CD4-positive, alpha-beta T cell treated with Interferon alpha-2 for 1 hour (primary cell): ENCODE measurements at places on chromosomes 2 and 18.

DNA sequence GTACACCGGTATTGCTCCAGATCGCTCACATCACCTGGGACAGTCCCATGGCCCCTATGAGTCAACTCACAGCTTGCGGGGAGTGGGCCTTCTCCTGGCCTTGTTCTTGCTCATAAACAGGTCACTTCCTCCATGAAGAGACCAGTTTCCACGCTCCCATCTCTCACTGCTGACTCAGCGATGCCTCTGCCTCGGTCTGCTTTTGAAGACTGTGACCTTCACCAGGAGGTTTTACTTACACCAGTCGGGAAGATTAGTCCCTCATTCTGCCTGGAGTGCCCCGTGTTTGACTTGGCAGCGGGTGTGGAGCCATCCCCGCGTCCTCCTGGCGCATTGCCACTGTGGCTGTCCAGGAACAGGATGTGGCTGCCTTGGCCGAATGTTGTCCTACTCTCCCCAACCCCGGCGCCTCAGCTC lies 159.8 kb downstream of the RHBDD1 start:
- no peak for DNase-seq

DNA sequence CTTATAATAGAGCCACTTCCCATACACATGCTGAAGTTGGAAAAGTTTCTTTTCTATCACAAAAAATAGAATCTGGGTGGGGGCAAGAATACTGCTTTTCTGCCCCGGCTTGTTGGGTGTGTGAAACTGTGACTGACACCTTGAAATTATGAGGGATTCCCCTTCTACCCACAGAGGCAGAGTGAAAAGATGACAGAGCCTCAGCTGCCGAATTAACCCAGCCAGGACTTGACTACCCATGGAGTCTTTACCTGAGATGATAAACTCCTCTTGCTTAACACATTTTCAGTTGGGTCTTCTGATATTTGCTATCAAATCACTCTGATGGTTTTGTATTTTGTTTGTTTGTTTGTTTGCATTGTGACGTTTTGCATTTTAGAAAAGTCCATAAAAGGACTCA lies 66.0 kb upstream of the PMAIP1 start:
- DNase-seq, result no peak

GRCh38 chr2:147683380-147683779 lies 161.4 kb upstream of the ACVR2A start:
- no peak for DNase-seq

- no peak for DNase-seq
Measured at GRCh38 chr2:16114836-16115235, 174.5 kb downstream of the MYCN start.

GRCh38 chr2:8168876-8169424 lies 512.9 kb upstream of the ID2 start:
- DNase-seq, result no peak

GRCh38 chr18:73446502-73446901 lies 578.7 kb upstream of the NETO1 start:
- DNase-seq, result no peak

DNA sequence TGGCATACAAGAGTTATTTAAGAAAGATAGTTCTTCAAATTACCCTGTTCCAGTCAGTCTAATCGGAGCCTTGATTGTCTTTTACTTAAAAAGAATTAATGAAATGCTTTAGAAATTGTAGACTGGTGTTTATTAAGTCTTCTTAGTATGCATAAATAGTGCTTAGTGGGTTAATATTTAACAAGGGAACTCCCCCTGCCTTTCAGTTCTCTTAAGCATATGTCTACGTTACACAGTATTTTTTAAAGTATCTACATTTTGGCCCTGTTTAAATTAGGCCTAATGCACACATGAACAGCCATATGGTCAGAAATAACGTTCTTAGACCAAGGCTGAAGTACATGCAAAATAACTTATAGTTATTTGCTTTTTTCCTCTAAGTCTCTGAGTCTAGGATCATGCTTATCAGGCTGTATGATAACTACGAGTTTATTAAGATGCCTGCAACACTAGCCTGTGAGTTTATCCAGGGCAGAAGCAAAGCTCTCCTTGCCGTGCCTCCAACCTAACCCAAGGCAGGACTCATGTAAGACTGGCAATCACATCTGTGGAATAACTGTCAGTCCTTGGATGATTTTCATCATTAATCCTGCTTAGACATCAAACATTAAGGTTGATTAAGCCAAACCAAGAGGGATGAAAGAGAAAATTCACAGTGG lies 6.7 kb downstream of the BCL2 start:
- no peak for DNase-seq

DNA sequence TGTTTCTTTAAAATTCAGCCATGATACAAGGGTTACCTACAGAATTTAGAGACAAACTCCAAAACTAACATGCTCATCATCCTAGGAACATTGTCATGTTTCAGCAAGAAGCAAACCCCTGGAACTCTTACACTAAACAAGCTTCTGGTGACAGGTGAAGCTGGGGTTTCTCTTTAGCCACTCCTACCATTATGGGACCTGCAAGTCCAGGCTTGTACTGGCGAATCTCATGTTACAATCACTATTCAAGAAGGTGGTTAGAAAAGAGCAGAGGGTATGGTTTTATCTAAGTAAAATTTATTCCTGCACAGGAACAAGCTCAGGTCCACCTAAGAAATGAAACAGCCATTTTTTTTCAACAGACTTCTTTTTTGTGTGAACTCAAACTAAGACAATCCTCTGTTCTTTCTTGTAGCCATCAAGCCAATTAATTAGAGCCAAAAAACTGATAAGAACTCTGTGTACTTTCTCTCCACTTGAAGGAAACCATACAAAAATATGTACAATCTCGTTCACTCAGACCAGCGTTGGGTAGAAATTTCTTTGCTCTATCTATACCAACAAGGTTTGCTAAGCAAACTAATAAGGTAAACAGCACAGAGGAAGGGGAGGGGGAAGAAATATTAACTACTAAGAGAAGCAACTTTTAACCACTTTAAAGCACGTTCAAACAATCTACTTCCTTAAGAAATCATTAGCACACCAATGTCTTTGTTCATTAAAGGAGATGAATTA lies 63.3 kb upstream of the NEDD4L start:
- no peak for DNase-seq
